ENCODE measurements at places on chromosomes 12 and 14. TPM values are rescaled to one million over a fixed set of nuclear protein-coding genes. Genes with fewer than 3 reads are reported as not detected.
A peak's percentile ranks its signal among the peaks of the same experiment; 100 is the strongest.

GRCh38 chr12:23028158-23028802 is 403.3 kb downstream of the ETNK1 start:
- no peaks in the 10 kb centered on the region for H3K4me1 ChIP-seq
- H3K27ac ChIP-seq: no peak overlapping the region
- H3K4me3 ChIP-seq: no peak overlapping the region
- H3K36me3 ChIP-seq: no peaks in the 10 kb centered on the region

- H3K36me3 ChIP-seq: no peaks in the 10 kb centered on the region
- H3K27ac ChIP-seq: no peak overlapping the region
- peaks cover 9% of the 10 kb centered on the region for H3K4me1 ChIP-seq
- peak; percentile 50 for DNase-seq
Observed at GRCh38 chr12:121061831-121062230, 22.8 kb upstream of the OASL start.

DNA sequence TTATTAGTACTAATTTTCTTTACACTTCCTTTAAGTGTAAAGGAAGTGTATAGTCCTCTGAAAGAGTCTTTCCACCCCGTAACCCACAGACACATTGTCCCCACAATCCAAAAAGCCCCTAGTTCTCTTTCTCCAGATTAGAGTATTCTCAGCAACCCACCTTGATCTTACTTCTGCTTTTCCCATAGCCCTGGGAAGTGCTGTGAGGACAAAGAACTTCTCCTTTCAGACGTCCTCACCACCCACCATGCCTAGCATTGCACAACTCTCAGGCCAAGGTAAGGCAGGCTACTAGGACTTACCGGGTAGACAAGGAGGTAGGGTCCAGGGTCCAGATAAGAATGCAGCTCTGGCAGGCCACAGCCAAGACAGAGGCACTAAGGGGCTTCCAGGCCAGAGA is 7.4 kb downstream of the AAAS start:
- no peaks in the 10 kb centered on the region for H3K4me1 ChIP-seq
- H3K27ac ChIP-seq: no peak overlapping the region
- no peak overlapping the region for H3K4me3 ChIP-seq
- H3K27me3 ChIP-seq: no peaks in the 10 kb centered on the region
- no peak for DNase-seq
- peaks cover 55% of the 10 kb centered on the region for H3K36me3 ChIP-seq

DNA sequence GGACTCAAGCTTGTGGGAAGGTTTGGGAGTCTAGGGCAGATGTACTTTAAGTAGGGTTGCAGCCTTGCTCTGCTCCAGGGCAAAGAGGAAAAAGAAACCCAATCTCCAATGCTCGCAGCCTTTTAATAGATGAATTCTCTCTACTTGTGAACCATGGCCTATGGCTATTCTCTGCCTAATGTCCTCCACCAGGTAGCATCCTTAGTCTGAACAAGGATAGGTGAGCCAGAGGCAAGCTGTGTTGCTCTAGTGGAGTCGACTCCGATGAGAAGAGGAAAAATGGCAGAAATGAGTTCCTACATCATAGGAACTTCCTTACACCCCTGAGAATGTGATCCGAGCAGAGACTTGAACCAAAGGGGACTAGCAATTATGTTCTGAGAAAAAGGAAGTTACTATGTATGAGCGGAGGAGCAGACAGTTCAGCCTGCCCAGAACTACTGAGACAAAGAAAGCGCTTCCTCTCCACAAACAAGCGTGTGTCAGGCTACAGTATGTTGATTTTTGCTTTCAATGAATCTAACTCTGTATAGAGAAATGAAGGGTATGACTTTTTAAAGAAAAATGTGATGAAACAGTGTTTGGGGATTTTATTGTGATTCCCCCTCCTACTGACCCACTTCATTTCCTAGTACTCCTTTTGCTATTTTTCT is 153.6 kb upstream of the ARID2 start:
- H3K27me3 ChIP-seq: no peaks in the 10 kb centered on the region
- H3K27ac ChIP-seq: no peak overlapping the region
- DNase-seq: peak; percentile 51
- no peaks in the 10 kb centered on the region for H3K36me3 ChIP-seq
- peaks cover 2% of the 10 kb centered on the region for H3K4me1 ChIP-seq

DNA sequence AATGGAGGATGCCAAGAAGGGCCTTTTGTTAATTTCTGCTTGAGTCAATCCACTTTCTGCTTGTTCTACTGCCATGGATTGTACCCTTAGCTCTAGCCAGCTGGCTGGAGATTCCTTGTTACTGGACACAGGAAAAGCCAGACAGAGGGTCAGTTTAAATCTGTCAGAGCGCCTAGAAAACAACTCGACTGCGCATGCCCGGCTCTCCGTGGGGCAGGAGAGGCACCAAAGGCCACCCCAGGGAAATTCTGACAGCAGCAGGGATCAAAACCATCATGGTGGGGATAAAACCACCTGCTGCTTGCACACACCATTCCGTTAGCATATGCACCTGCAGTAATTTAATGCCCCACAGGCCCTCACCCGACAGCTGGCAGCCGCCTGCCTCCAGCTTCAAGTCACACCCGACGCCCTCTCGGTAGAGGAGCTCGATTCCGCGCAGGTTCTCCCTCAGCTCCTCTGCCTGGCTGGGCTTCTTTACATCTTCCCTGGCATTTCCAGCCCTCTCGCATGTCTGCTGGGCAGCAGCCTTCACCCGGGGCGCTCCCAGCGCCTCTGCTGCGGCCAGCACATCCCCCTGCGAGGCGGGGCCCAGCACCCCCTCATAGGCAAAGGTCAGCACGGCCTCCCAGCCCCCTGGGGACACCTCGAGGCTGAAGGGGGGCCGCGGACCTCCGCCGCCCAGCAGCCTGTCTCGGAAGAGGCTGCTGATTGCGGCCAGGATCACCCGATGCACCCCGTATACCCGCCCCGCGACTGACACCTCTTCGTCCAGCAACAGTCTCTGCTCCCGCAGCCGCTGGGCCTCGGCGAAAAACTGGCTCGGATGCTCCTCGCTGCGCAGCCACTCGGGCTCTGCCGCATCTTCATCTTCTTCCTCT is 1.0 kb downstream of the KLHL33 start:
- peak overlapping the region; percentile 29 for H3K27ac ChIP-seq
- H3K4me1 ChIP-seq: peaks cover 33% of the 10 kb centered on the region
- H3K27me3 ChIP-seq: peaks cover 4% of the 10 kb centered on the region

GRCh38 chr14:105343194-105343593 is 28.6 kb downstream of the PACS2 start:
- H3K4me3 ChIP-seq: no peak overlapping the region
- H3K27me3 ChIP-seq: no peaks in the 10 kb centered on the region
- DNase-seq: peak; percentile 76
- no peaks in the 10 kb centered on the region for H3K36me3 ChIP-seq
- peaks cover 32% of the 10 kb centered on the region for H3K4me1 ChIP-seq
- no peak overlapping the region for H3K27ac ChIP-seq

The PAH gene
- total RNA-seq: 0.22 TPM

Measured in muscle of leg (tissue), 16 donors.